RPMI7951 (cell line): ENCODE measurements at places on chromosomes 7 and 10. TPM values are rescaled to one million over a fixed set of nuclear protein-coding genes. Genes with fewer than 3 reads are reported as not detected.

Gene AP3M1
- total RNA-seq = 26.4 and 29.2 TPM in 2 replicates

Gene NRCAM
- total RNA-seq = 0.78 and 1.7 TPM in 2 replicates

Gene GPR26
- total RNA-seq = under 0.01 TPM in 2 replicates

Gene C10orf105
- 0.10 and 0.12 TPM in 2 replicates for total RNA-seq

Gene PTPRE
- 17.5 TPM in 2 replicates for total RNA-seq

DNA sequence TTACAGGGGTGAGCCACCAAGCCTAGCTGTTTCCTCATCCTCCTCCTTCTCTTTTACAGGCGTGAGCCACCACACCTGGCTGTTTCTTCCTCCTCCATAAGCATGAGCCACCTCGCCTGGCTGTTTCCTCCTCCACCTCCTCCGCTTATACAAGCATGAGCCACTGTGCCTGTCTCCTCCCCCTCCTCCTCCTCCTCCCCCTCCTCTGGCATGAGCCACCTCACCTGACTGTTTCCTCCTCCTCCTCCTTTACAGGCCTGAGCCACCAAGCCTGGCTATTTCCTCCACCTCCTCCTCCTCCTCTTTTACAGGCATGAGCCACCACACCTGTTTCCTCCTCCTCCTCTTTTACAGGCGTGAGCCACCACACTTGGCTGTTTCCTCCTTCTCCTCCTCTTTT, 49.8 kb upstream of the ZNF479 start:
- DNase-seq = no peak

DNA sequence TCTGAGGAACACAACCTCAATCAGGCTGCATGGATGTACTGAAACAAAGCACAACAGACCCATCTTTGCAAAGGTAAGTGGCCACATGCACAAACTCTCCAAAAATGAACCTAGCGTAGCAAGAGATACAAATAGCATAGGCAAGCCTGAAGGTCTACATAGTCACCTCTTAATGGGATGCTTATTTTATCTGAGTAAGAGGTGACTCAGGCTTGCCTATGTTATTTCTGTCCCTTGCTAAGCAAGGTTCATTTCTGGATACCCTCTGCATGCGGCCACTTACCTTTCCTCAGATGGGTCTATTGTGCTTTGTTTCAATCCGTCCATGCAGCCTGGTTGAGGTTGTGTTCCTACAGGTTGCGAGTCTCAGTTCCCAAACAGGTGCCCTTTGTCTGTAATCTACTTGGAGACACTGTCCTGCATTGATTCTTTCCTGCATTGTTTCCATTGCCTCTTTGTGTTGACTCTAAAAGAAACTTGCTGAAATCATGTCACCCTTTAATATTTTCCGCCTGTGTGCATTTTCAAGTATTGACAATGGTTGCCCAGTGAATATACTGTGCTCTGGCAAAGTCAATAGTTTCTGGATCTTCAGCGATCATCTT, 291.8 kb upstream of the LYZL1 start:
- DNase-seq = no peak
